ENCODE measurements at places on chromosomes 1 and 21.
A peak's percentile ranks its signal among the peaks of the same experiment; 100 is the strongest.

DNA sequence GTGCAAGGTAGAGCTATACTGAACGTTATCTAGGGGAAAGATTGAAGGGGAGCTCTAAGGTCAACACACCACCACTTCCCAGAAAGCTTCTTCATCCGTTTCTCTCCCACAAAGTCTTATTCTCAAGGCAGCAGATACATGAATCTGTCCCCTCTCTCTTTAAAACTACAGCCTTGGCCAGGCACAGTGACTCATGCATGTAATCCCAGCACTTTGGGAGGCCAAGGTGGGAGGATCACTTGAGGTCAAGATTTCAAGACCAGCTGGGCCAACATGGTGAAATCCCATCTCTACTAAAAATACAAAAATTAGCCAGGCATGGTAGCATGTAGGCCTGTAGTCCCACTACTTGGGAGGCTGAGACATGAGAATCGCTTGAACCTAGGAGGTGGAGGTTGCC lies 8.1 kb downstream of the CYP4X1 start:
- DNase-seq = no peak

- no peak for DNase-seq
Measured at GRCh38 chr1:177568622-177569021, 397.9 kb downstream of the BRINP2 start.

DNA sequence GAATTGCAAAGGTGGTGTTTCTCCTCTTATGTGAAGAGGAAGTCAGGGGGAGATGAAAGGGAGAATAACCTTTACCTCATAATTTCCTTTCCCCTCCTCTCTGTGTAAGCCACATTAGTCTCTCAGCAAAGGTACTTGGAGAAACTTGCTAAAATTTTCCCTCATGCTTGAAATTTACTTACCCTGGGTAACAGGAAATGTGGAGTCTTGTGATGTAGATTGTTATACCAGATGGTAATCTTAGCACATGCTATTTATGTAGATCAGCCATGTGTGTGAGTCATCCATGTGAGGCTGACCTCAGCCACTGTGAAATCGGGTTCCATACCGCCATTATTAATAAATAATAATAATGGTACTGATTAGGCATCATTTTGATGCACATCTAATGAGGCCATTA lies 128.4 kb downstream of the TGFB2 start:
- DNase-seq = no peak

GRCh38 chr1:195799016-195799415 lies 809.2 kb downstream of the KCNT2 start:
- no peak for DNase-seq

DNA sequence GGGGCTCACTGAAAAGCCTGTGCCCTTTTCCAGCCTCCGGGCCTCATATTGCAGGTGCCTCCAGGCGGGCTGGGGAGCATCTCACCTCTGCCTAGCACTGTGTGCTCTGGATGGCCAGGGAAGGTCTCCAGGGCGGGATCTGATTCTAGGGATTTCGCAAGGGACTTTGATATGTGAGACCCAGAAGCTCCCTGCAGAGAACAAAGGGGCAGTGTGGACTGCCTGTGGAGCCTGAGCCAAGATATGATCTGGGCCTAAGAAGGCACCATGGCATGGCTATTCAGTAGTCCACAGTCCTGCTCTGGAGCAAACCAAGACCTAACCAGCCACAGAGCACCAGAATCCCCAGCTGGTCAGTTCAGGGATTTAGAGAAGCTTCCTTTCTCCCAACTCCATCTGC lies 157.2 kb downstream of the ST6GALNAC5 start:
- no peak for DNase-seq

GRCh38 chr1:217889401-217889800 lies 258.3 kb downstream of the SPATA17 start:
- no peak for DNase-seq

DNA sequence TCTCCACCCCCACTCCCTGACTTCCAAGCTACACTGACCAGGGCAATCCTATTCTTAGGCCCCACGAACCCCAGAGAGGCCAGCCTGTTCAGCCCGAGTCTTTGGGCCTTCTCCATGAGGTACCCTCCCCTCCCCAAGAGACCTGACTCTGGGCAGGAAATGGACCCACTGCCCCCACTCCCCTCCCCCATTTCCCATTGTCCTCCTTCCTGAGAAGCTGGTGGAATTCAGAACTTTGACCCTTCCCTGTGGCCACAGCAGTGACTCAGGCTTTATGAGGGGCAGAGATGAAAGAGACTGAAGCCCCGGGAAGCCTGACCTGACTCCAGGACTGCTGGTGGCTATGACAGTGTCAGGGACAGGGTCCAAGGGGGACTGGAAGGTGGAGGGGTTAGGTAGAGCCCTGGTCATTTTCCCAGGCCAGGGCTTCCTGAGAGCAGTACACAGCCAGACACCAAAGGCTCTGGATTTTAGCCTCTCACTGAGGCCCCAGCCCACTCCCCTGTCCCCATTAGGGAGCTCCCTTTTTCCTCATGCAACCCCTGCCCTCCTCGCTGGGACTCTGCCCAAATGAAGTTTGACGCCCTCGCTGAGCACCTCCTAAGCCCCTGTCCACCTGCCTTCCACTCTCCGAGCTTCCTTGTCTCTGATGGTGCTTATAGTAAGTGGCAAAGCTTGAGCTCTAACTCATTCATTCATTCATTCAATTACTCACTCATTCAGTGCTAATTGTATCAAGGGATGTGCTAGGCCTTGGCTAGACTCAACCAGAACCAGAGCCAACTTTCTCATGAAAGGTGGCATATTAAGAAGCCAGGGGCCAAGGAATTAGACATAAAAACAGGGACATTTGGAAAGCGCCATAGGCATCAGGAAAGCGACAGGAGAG lies 3.0 kb downstream of the CRYBG2 start:
- DNase-seq = peak; percentile 72
